Naive thymus-derived CD4-positive, alpha-beta T cell (primary cell): ENCODE measurements at places on chromosomes 2 and 18. TPM values are rescaled to one million over a fixed set of nuclear protein-coding genes. Genes with fewer than 3 reads are reported as not detected.

GRCh38 chr18:6414723-6415417 is at the start of gene L3MBTL4:
L3MBTL4 (minus strand) TSS chr18:6414911; CDS start chr18:6311625, 103,286 bp downstream.
- no peak for DNase-seq

- DNase-seq, result no peak
Observed at GRCh38 chr2:96090196-96090926, 26.0 kb downstream of the ADRA2B start.

DNA sequence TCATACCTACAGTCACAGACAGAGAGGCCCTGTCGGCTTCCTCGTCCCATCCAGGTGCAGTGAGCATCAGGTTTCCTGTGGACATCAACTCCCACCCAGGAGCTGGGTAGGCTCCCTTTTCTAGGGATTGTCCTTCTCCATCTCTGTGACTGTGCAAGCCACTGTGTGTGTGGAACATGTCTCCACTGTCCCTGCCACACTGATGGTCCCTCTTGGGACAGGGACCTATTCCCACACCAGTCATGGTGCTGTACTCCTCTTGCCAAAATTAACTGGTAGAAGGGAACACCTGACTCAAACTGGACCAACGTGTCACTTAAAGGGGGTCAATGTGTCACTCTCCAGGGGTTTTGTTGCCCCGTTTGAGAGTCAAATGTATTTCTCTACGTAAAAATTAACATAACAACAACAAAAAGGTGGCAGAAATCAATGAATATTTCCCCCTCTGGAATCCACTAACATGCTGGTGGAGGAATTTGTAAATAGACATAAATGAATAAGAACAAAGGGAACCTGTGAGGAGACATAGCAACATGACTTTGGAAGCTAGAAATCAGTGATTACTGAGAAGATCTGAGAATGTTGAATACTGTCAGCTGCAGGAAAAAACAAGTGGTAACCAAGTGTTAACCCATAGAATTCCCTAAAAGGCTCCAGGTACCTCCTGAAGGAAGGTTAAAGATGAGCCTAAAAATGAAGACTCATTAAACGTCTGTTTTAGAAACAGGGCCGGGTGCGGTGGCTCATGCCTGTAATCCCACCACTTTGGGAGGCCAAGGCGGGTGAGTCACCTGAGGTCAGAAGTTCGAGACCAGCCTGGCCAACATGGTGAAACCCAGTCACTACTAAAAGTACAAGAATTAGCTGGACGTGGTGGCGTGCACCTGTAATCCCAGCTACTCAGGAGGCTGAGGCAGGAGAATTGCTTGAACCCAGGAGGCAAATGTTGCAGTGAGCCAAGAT is 40.4 kb downstream of the SH2D6 start:
- no peak for DNase-seq

CCDC141 gene
- 10.8 and 11.6 TPM in 2 replicates for total RNA-seq
